ENCODE measurements at places on chromosomes 6 and 20.

- DNase-seq, result no peak
Measured at GRCh38 chr20:17525650-17526049, 5.5 kb downstream of the BFSP1 start.

GRCh38 chr20:48455651-48456365, 372.0 kb downstream of the PREX1 start:
- DNase-seq, result no peak

DNA sequence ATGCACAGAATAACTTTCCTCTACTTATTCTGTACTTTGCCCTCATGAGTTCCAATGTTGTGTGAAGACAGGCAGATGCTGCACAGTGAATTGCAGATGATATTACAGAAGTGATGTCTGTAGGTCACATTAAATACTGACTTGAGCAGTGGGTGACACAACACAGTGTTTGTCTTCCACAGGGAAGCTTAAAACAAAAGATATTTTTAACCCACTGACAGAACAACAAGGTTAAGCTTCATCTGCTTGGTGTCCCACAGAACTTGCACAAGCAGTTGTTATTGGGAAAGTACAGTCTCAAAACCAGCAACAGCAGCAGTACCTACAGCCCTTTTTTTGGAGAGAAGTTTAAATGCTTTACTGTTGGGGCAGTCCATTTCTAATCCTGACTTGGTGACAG, 10.5 kb downstream of the SUMO4 start:
- no peak for DNase-seq

DNA sequence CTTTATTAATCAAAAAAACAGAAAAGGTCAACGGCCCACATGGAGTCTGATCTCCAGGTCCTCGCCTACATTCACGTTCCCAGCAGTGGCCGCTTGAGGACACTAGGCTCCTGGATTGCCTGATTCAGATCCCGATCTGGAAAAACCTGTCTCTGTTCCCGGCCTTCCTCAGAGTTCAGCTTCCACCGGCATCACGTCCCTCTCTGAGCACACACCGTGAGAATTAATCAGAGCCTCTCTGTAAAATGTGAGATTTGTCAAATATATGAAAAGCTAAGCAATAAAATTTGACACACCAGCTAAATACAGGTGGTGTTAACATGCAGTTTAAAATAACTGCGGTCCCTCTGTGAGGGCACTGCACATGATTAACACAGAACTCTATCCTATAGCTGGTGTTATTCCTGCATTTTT, 122.8 kb upstream of the COL21A1 start:
- DNase-seq, result peak; percentile 36

DNA sequence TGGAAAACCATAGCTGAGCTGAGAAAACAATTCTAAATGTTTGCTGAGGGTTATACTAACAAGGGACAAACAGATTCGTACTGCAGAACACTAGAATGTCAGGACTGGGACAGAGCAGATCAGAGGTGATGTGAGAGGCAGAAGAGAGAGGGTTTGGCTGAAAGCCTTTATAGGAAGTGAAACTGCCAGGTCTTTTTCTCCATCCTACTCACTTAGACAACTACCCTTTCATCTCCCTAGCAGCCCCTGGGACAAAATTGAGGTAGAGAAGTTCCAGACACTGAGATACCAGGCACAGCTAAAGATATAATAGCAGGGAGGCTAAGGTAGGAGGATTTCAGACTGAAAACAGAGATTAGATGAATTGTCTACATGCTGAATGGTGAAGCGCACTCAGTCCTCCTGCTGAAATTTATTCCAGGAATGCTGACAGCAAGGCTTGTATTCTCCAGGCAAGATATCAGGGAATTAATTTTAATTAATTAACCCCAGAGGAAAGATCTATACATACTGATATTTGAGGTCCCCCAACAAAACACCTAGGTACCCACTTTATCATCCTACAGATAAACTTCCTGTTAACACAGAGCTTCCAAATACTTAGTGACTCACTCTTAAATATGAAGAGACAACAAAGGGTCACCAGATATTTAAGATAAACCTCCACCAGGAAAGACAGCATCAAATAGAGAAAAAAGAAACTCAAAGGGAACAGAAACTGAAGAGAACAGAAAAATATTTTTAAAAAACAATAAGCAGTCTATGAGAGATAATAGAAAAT, 12.6 kb upstream of the EIF2S2 start:
- DNase-seq, result no peak

DNA sequence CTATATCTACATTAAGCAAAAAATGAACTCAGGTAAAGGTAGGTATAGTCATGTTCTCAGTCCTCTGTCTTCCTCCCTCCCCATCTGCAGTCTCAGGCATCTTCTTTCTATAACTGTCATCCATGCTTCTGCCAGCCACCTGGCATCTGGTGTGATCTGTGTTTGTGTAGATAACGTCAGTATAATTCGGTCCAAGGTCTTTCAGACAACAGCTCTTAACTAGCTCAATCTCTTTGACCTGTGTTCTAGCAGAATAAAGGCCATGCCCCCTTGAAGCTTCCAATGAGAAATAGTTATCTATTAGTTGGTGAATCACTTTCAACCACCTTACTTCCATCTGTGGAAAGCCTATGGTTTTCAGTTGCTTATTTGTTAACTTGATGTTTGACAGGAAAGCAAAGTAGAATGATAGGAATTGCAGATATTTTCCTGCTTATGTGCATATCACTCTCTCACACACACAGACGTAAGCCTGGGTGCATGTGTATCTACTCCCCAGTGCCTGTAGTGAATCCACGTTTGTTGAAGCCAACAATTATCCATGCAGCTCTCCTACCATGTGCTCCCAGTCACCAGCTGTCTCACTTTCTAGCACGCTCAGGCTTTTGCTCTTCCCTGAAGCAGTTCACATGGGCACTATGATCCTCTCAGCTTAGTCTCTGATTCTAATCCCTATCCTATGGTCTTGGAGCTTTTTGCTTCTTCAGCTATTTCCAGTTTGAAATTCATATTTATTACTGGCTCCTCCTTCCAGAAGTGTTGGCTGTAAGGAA, 433.7 kb upstream of the MANEA start:
- no peak for DNase-seq

DNA sequence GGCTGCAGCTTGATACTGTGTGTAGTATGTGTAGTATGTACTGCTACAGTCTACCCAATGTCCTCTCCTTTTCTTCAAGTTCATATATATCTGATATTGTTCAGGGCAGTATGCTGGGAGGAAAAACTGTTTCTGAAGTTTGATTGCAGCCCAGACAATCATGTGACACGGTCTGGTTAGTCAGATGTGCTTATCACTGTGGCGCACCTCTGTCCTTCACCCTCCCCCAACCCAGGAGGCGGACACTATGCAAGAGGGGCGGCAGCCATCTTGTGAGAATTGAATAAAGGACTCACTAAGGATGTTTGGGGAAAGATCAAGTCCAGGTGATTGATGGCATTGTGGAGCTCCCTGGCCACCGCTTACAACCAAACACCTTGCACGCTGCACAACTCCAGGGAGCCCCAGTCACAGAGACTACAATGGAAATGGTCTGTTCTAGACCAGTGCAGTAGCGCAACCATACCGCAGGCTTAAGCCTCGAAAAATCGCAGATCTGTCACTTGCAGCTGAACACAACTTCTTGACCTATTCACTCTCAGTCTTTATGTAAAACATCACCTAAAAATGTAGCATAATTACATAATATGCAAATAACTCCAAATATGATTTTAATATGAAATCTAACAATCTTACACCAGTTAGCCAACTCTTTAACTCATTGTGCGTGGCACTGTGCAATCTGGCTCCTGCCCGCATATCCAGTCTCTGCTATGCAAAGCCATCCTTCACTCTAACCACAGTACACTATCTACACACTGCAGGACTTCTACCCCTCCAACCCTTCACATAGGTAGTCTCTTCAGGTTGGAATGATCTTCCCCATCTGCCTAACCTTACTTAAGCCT, 79.3 kb downstream of the VGLL2 start:
- DNase-seq, result no peak

GRCh38 chr6:127191716-127192115, 73.2 kb downstream of the RSPO3 start:
- DNase-seq, result no peak

DNA sequence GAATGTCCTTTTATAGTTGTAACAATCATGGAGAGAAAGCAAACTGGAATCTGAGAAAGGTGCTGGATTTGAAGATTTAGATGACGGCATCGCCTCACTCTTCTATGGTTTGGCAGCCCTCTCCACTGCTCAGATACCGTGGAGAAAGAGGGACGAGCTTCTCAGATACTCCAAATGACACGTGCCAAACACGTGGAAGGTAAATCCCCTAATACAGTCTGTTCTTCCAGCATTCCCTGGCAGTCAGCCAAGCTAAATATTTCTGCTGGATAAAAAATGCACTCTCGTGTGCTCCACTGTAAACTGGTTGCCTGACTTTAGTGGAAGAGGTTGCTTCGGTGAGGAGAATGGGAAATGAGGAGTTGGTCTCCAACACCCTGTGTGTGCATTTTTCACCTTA, 16.7 kb upstream of the PRDM1 start:
- peak; percentile 79 for DNase-seq

- no peak for DNase-seq
Measured at GRCh38 chr6:54185885-54186284, 74.6 kb downstream of the MLIP start.

DNA sequence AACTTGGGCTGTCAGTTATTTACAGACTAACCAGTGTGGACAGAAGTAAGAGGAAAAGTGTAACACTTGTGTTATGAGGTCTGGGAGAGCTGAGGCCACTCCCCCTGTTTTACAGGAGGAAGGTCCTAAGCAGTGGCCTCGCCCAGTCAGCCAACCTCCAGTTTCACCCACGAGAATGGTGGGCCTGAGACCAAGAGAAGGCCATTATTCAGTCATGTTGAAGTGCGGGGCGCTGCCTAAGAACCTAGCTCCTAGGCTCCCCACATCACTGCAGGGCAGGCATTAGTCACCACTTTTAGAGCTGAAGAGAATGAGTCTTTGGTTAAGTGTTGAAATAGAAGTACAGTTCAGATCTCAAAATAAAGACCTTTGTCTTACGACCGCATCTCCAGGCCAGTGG, 27.9 kb downstream of the CDYL start:
- DNase-seq, result no peak

DNA sequence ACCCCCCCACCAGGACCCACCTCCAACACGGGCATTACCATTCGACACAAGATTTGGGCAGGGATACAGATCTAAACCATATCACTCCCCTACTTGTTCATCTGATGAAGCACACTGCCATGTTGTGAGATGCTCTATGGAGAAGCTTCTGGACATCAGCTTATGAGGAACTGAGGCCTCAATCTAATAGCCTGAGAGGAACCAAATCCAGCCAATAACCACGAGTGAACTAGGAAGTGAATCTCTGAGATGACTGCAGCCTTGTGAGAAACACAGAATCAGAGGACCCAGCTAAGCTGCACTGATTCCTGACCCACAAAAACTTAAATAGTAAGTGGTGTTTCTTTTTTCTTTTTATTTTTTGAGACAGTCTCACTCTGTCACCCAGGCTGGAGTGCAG, 21.6 kb upstream of the ZBTB2 start:
- DNase-seq, result no peak

DNA sequence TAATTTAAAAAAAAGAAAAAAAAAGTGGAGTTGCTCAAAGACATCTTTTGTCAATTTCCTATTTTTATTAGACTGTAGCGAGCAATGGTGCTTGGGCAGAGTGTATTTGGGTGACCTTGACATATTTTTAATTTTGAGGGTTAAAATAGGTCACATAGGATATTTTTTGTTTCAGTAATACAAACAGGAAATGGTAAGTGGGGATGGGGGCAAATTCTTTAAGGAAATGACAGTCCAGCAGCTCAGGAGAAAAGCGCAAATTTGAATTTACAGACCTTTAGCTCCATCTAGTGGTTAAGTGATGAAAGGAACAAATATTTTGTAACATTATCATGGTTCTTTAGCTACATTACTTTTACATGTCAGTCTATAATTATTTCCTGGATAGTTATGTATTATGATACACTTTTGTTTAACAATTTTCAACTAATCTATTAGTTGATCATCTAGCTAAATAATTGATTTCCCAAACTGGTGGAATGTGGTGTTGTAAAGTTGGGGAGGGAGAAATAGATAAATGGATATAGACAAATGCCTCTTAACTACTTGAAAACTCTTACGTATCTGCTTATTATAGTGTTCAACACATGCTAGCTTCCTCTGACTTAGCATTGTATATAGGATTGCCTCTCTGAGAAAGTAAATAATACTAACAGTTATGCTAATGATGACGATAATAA, 10.0 kb downstream of the CITED2 start:
- DNase-seq, result no peak

DNA sequence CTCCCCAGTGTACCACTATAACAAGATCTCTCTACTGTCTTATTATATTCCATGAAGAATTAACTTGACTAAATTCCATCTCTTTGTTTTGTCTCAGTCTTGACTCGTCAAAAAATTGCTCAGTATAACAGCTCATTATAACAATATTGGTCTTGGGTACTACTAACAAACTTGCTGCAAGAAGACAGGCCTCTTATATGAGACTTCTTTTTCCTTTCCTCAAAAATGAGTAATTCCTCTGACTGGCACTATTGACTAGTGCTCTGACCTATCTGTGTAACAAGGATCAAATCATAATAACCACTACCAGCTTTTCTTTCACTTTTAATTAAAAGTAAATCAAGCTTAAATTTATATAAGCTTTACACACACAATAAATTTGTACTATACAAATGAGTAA, 91.3 kb upstream of the THEMIS start:
- DNase-seq, result no peak

DNA sequence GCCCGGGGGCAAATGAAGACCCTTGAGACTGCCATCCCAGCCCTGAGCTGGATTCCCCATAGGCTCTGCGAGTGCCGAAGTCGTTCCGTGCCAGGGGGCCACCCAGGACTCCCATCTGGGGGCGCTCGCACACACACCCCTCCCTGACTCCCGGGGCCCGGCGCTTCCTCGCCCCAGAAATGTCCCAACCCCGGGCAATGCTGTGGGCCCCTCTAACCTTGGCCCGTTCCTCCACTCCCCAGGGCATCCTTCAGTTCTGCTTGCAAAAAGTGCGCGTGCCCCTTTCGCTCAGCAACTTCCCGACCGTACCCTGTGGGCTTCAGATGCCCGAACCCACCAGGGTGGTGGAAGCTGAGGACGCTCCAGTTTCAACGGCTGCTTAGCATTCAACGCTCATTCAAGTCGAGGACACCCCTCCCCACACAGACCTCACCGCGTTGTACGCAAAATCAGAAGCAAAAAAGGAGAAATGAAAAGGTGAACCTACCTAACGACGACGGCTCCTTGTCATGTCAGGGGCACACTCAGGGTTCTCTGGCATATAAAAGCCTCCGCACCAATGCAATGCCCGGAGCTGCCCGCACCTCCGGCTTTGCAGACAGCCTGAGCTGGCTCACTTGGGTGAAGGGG, 25.3 kb downstream of the RIPOR2 start:
- no peak for DNase-seq
